Activated CD4-positive, CD25-positive, alpha-beta regulatory T cell treated with anti-CD3 and anti-CD28 coated beads, Interleukin-2, amount 50 U/mL, for 16 hours (primary cell): ENCODE measurements at places on chromosomes 5 and 9.

DNA sequence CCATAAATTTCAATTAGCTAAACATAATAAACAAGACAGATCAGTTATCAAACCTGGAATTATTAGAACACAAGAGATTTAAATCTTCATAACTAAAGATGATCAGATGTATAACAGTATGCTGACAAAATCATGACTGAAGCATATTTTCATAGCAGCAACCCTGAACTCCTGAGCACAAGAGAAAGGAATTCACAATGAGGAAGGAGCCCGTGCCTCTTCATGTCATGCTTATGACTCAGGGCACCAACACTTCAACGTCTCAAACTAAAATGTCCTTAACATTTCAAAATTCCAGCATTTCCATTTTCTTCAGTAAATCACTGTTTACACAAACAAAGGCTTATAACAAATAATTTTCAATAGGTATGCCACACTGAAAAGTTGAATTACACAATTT, 6.7 kb downstream of the AP3B1 start:
- DNase-seq = no peak

- no peak for DNase-seq
Measured at GRCh38 chr5:83991566-83992224, 271.0 kb upstream of the HAPLN1 start.

- DNase-seq = no peak
Measured at GRCh38 chr5:80174790-80175189, 81.1 kb downstream of the SERINC5 start.

- no peak for DNase-seq
Measured at GRCh38 chr5:29238115-29238514, 1955.4 kb upstream of the CDH6 start.

GRCh38 chr5:51378448-51379330, 4.6 kb upstream of the ISL1 start:
- no peak for DNase-seq

GRCh38 chr5:137252512-137252911, 246.6 kb downstream of the SPOCK1 start:
- DNase-seq = no peak

GRCh38 chr9:112012026-112012902, 115.7 kb downstream of the UGCG start:
- DNase-seq = no peak

- no peak for DNase-seq
Measured at GRCh38 chr9:72951520-72952380, 1.1 kb downstream of the ALDH1A1 start.

- no peak for DNase-seq
Measured at GRCh38 chr5:124045412-124045811, 533.4 kb downstream of the CSNK1G3 start.

DNA sequence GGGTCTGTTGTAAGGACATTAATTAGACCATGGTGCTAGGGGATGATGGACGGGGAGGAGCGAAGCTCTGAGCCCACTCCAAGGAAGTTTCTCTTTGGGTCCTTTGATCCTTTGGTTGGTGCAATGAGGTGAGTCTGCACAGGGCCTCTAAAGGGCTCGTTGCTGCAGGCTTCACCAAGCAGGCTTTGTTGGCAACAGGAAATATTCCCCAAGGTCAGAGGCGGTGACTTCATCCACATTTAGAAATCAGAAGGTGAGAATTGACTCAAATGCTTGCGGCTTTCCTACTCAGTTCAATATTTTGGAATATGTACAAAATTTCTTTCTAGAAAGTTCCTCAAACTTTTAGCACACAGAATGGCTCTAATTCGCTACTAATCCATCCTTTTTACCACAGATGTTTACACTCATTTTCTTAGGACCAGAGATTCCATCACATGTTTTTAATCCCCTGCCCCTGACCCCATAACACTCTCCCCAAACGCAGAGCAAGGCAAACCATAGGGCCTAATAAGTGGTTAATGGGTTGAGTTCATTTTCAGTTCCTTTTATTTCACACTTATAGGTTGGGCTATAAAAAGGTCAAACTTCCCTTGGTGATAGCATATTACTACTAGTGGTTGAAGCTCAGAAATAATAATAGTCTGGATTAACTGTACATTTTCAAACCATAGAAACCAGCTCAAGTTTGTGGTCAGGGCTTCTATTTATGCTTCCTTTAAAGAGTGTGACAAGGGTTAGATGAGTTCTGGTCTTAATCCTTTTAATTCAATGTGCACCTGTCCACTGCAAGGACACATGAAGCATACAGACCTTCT, 37.3 kb upstream of the TMEM252 start:
- DNase-seq = no peak

GRCh38 chr9:123928533-123929176, 1.3 kb downstream of the DENND1A start:
- no peak for DNase-seq

DNA sequence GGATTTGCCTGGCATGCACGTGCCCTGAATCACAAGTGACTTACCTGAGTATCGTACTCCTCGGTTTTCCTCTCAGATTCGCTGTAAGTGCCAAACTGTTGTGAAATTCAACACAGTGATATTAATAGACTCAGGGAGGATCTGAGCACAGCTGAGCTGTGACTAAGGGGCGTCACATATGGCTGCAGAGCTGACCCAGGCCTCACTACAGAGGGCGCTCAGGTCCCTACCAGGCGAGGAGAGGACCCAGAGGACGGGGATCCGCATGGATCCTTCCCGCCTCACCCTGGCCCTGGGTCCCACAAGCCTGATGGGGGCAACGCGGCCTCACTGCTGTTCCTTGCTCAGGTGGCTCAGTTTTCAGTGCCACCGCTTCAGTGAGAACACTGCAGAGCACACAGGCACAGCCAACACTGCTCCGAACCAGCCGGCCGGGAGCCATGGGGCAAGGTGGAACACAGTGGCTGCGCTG, 20.1 kb downstream of the CLPTM1L start:
- DNase-seq = no peak

DNA sequence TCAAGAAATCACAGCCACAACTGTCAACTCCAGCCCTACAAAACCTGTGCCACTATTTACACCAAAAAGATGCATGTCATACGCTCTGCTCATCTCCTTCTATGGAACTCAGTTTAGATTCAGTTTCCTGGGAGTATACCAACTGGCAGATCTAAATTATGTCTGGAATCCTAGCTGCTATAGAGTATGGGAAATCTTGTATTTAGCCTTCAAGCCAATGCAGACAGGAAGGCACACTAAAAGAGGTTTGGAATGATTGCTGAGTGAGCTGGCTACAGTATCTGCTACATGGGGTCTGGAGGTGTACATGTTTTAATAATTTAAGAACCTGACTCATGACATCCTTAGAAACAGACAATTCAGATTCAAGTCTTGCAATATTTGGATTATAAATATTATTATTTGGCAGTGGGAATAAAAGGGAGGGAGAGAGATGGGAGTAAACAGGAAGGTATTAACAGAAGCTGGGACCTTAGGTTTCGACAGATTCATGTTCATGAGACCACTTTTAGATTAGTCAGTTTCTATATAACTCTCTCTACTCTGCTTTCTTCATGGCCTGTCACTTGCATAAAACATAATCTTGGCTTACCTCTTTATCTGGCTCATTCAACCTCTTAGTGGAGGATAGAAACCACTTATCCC, 178.8 kb upstream of the HAPLN1 start:
- no peak for DNase-seq

DNA sequence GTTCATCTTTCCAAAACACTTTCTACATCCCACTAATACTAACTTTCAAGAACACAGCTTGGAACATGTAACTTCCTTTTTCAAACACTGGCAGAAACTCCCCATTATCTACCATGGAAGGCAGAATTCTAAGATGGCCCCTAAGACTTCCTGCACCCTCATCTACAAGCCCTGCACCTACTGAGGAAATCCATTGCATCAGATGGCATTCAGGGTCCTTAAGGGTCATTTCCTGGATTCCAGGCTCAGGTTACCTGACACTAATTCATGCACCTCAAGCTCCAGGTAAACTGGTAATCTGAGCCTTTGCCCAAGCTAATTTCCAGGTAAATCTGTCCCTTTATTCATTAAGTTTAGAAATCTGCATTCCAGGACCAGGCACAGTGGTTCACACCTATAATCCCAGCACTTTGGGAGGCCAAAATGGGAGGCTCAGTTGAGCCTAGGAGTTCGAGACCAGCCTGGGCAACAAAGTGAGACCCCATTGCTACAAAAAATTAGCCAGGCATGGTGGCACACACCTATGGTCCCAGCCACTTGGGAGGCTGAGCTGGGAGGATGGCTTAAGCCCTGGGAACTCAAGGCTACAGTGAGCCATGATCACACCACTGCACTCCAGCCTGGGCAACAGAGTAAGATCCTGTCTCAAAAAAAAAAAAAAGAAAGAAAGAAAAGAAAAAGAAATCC, 91.6 kb downstream of the NFIB start:
- no peak for DNase-seq

DNA sequence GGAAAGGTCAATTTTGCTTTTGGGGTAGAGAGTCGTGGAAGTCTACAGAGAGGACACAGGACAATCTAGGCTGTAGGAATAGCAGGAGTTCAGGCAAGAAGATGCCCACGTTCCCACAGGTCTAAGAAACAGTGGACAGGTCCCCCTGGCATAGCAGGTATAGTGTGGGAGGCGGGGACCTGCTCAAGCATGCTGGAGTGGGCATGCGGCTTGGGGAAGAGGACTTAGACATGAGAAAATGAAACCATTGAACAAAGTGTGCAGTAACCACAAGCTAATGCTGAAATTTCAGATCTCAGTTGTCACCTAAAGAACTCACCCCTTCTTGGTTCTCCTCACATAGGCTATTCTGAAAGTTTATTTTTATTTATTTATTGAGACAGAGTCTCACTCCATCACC, 142.8 kb upstream of the EFNA5 start:
- no peak for DNase-seq

GRCh38 chr5:175321927-175322532, 122.0 kb downstream of the DRD1 start:
- DNase-seq = no peak

GRCh38 chr5:5295351-5295750, 127.1 kb upstream of the ICE1 start:
- no peak for DNase-seq

DNA sequence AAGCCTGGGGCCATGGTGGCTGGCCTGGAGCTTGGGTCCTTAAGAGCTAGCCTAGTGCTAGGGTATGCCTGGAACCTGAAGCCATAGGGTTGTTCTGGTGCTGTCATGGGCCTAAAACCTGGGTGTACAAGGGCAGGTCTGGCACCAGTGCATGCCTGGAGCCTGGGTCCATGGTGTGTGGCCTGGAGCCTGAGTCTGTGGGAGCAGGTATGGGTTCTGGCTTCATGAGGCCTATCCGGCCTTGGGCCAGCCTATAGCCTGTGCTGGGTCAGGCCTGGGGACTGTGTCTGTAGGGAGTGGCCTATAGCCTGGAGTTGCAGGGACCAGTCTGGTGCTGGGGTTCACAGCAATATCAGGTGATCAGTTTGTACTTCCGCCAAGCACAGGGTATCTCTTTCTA, 347.2 kb upstream of the MEF2C start:
- no peak for DNase-seq

GRCh38 chr5:98570010-98570409, 203.5 kb upstream of the RGMB start:
- DNase-seq = no peak

DNA sequence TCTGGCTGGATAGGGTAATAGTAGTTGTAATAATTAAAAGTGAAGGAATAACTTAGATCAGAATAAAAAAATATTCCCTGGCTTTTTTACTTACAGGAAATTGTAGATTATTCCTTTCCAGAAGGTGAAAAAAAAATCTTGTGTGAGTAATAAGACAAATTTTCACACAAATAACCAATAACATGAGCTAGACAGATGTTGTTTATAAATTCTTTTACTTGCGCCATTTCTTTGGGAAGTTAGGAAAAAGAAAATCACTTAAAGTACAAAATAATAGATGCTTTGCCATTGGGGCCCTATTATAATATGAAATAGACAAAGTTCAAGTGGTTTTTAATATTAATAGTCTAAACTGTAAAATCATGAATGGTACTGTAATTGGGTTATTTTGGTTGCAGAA, 204.1 kb downstream of the ARRDC3 start:
- no peak for DNase-seq

DNA sequence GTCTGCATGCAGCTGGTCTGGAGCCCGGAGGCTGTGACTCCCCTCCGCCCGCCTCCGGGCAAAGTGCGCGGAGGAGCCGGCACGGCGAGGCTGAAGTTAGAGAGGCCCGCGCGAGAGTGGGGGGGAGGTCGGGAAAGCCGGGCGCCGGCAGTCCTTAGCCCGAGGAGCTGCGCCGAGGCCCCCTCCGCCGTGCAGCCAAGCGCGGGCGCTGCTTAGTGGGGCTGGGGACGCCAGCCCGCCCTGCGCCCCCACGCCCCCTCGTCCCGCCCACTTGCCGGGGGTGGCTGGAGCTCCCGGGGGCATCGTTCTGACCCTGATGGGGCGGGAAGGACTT, 403 bp downstream of the NINJ1 start:
- DNase-seq = no peak

- no peak for DNase-seq
Measured at GRCh38 chr9:93244101-93244500, 60.2 kb downstream of the WNK2 start.

- DNase-seq = no peak
Measured at GRCh38 chr9:130029223-130029973, 13.6 kb downstream of the FNBP1 start.

DNA sequence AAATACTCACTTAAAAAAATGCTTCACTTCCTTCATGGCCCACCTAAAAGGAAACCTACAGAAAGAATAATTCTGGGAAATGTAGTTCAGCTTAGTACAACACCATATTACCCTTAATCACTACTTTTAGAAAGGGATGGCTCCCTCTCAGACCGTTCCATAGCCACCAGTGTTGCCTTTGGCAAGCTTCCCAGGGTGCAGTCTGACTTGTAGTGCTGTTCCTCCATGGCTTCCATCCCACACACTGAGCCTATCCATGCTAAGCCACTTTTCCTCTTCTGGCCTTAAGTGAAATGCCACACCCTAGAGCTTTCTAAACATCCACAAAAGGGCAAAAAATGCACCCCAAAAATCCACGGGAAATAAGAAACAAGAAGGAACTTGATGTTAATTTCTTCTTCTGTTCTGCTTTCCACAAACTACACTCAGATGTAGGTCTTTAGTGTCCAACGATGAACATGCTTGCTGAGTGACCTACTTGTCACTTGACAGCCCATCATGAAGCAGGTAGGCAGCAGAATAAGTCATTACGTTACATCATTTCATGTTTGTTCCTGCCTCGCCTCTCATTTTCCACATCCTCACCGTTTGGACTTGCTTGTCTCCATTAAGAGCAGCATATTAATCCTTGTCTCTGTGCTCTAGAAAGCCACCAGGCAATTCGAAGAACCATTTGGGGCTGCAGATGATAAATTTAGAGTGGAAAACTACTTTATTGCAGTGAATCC, 391.1 kb upstream of the GRAMD2B start:
- DNase-seq = no peak
